ENCODE measurements at places on chromosomes 5 and 9.

DNA sequence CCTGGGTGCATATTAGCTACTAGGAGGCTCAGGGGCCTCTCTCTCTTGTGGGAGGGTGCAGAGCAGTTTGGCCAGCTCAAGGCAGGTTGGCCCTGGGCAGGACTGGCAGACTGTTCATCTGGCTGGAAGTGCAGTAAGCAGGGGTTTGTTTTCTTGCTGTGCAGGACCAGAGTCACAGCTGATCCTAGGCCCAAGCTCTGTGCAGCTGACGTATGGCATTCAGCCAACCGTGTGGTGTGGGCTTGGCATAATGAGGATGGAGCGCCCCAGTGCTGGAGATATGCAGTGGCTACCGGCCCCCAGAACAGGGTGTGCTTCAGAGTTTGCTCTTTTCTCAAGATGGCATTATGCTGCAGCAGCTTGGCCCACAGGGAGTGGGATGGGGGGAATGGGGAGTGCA lies 31.0 kb upstream of the PHF24 start:
- DNase-seq = no peak

- DNase-seq = no peak
Observed at GRCh38 chr9:4760122-4760521, 19.1 kb upstream of the AK3 start.

DNA sequence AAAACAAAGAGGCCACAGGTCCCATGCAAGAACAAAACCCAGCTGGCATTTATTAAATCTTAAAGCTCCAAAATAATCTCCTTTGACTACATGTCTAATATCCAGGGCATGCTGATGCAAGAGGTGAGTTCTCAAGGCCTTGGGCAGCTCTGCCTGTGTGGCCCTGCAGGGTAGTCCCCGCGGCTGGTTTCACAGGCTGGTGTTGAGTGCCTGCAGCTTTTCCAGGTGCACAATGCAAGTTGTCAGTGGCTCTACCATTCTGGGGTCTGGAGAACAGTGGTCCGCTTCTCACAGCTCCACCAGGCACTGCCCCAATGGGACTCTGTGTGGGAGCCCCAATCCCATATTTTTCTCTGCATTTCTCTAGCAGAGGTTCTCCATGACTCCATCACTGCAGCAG lies 54.4 kb upstream of the HCN1 start:
- DNase-seq = no peak

DNA sequence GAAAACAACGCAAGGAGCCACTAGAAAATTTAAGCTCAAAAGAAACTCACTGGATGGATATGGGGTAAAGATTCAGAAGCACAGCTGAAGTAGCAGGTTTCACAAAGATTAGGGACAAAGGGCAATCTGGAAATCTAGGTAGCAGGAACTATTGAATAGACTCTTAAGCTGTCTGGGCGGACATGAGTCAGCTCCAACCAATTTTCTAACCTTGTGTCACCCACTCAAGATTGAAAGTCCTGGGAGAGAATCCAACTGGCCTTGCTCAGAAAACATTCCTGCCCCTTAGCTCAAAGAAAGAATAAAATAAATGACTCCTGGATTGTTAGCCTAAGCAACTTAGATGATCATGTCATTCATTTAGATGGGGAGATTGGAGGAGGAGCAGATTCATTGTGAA lies 69.2 kb downstream of the STK32A start:
- DNase-seq = no peak

GRCh38 chr5:8230868-8231267 lies 361.9 kb downstream of the MTRR start:
- DNase-seq = no peak

- no peak for DNase-seq
Observed at GRCh38 chr9:116491659-116492058, 195.4 kb upstream of the TRIM32 start.

GRCh38 chr5:137292461-137293027 lies 206.6 kb downstream of the SPOCK1 start:
- DNase-seq = no peak

GRCh38 chr5:148511810-148512347 lies 128.1 kb downstream of the FBXO38 start:
- DNase-seq = no peak

GRCh38 chr9:83962165-83962564 lies 17.9 kb downstream of the HNRNPK start:
- DNase-seq = no peak

DNA sequence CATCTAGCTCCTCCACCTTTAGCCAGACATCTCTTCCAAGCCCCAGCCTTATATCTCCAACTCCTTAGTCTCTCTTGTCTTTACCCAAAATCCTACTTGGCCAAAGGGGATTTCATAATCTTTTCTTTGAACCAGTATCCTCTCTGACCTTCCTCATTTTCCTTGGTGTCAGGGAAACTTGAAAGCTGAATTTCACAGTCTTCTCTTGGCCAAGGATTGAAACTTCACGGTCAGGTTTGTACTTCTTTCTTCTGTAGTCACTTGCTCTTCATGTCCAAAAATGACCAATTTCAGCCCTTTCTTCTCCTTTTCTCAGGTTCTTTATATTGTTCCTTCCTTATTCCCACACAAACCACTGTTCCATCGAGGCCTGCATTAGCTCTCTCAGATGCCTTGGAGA lies 473.7 kb upstream of the KLF4 start:
- DNase-seq = no peak

- no peak for DNase-seq
Observed at GRCh38 chr5:42908086-42908485, 96.4 kb upstream of the SELENOP start.

- DNase-seq = peak; percentile 64
Observed at GRCh38 chr5:20276061-20276958, 288.3 kb upstream of the CDH18 start.

DNA sequence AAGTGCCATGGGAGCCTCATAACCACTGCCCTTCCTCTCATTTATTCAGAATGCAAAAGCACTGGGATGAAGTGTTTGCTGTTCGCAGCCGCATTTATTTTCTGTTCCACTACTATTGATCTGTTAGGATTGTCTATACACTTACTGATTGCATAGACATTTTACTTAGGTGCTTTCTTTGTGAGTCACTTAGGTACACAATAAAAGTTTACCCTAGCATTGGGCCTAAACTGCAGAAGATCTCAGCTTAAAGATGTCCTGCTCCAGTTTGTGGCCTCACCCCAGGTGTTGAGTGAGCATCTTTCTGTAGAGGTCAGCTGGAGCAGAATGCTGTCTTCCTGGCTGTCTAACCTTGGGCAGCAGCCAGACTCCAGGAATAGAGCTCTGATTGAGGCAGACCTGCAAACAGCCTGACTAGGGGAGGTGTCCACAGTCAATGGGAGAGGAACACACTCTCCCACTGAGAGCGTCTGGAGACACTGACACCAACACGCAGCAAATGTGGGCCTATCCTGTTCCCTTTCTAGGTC lies 54.0 kb downstream of the GPR21 start:
- DNase-seq = no peak

GRCh38 chr9:116482740-116483139 lies 204.4 kb upstream of the TRIM32 start:
- DNase-seq = no peak

- no peak for DNase-seq
Observed at GRCh38 chr5:176352116-176352878, 9.3 kb downstream of the KIAA1191 start.

- DNase-seq = no peak
Observed at GRCh38 chr5:75558221-75558620, 46.5 kb downstream of the POLK start.

- DNase-seq = no peak
Observed at GRCh38 chr9:129561594-129562281, 59.2 kb downstream of the C9orf50 start.

DNA sequence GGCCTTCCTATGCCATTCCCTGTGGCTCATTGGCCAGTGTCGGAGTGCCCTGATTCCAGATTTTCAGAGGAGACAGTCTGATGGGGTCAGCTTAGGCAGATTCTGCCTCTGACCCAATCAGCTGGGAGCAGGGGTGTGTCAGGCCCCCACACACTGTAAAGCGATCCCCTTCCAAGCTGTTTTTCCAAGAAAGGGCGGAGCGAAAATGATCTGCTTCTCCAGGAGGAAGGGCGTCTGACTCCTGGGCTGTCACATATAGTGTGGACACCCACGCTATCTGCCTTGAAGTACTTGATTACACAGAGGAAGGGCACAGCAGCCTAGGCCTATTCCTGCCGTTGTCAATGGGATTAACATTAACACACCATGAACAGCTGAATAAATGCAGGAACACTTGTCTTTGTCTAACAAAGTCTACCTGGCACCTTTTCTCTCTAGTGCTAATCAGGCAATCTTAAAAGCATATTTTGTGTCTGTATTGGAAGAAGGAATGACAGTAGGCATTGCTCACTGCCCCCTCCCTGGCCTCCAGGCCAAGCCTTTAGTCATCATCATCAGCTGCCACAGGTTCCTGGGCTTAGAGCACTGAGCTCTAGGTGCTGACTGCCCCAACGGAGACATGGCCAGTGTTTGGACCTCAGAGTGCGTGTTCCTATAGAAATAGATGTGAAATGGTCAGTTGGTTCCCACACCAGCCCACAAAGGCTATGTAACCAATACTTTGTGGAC lies 218.7 kb downstream of the MELK start:
- DNase-seq = no peak

DNA sequence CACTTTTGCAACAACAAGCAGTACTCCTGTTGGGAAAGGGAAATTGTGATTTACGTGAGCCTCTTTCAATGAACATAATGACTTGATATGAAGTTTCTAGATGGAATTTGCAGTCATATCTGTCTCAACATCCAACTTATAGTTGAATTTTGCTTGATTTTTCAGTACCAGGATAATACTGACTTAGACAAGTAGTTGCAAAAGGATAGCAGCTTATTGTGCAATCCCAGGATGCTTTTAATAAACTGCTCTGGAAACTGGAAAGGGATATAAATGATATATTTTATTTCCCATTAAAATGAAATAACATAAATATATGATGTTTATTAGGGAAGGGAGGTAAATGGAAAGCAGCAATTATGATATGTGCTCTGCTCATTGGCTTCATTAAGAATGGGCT lies 174.4 kb upstream of the RGMB start:
- no peak for DNase-seq

DNA sequence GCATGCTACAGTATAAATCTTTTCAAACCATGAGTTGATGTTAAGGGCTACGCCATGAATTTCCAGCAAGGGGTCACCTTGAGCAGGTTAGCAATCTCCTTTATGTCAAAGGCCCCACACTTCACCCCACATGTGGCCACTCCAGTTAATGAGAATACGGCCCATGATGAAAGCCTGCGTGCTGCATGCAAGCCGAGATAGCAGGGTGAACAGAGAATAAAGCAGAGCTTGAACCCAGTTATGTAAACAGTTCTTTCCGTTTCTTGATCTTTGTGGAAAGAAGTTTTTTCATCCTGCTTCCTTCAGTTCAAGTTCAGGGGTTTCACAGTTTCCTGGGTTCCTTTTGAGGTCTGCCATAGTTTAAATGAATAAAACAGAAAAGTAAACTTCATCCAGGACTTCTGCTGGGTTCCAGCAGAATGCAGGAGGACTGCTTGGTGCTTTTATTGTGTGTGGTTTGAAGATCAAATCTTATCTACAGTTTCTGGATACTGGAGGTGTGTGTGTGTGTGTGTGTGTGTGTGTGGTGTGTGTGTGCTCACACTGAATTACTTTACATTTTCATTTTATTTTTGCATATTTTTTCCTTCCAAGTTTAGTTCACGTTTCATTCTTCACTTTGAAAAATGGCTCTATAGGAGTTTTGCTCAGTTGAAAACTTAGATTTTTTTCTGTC lies 87.1 kb downstream of the HMHB1 start:
- no peak for DNase-seq

DNA sequence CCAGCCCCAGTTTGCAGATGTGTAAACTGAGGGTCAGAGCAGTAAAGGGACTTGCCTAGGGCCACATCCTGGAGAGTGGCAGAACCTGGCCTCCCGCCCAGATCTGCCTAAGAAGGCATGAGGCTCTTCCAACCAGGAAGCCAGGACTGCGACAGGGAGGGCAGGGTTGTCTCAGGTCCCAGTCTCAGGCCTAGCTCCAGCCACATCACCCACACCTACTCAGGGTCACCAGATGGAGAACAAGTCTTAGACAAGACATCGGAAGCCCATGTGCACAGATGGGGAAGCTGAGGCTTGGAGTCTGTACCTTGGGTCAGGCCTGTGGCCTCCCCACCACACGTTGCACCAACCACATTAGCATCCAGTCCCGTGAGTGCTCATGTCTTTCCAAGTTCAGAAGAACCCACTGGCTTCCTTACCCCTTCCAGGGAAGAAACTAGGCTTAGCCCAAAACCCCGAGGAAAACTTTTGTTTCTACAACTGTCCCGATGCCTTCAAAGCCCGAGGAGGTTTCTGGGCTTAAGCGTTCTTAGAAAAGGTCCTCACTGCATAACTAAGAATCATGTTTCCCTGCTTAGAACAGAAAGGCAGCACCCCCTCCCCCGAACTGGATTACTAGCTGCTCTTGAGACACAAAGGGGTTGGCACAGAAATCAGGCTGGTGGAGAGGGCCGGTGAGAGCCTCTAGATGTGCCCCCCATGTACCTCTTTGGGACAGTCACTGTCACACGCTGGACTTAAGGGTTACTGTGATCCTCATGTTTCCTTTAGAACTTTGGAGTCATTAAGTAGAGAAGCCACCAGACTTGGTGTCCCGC lies 2.2 kb downstream of the FAM78A start:
- no peak for DNase-seq

GRCh38 chr5:1401536-1402138 lies 43.6 kb downstream of the SLC6A3 start:
- no peak for DNase-seq

GRCh38 chr5:180848265-180848664 lies 12.8 kb downstream of the ZFP62 start:
- no peak for DNase-seq

GRCh38 chr5:31346896-31347551 lies 153.5 kb downstream of the CDH6 start:
- DNase-seq = peak; percentile 10

DNA sequence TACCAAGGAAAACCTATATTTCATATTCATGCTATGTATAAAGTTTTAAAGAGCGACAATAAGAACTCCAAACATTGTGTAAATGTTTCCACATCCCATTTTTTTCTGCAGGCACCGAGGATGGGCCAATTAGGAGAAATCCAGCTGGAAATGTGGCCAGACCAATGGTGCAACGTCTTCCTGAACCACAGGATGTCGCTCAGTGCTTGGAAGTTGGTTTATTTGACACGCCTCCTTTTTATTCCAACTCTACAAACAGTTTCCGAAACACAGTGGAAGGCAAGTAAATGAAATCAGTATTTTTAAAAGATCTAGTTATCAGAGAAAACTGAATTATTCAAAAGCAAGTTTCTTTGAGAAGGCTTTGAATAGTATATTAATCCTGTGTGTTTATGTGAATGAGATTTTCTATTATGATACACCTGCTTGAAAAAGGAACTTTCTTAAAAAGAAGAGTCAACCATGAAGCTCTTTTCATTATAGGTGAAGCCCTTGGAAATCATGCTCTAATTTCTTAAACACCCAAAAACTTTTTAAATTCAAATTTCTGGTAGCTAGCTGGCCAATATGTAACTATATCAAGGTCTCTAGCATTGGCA lies 9.1 kb downstream of the TYRP1 start:
- no peak for DNase-seq

- no peak for DNase-seq
Observed at GRCh38 chr5:172481011-172481800, 26.9 kb upstream of the SH3PXD2B start.

- DNase-seq = no peak
Observed at GRCh38 chr9:76676857-76677256, 87.4 kb upstream of the PCA3 start.

- DNase-seq = no peak
Observed at GRCh38 chr5:137203011-137203632, 296.0 kb downstream of the SPOCK1 start.

- peak; percentile 18 for DNase-seq
Observed at GRCh38 chr9:19456996-19457692, 48.3 kb downstream of the ACER2 start.
